ENCODE measurements at places on chromosomes 1 and 21. TPM values are rescaled to one million over a fixed set of nuclear protein-coding genes. Genes with fewer than 3 reads are reported as not detected.

The FHAD1 gene
- 0.18 TPM for total RNA-seq

The CTBS gene
- total RNA-seq, result 28.1 TPM

DNA sequence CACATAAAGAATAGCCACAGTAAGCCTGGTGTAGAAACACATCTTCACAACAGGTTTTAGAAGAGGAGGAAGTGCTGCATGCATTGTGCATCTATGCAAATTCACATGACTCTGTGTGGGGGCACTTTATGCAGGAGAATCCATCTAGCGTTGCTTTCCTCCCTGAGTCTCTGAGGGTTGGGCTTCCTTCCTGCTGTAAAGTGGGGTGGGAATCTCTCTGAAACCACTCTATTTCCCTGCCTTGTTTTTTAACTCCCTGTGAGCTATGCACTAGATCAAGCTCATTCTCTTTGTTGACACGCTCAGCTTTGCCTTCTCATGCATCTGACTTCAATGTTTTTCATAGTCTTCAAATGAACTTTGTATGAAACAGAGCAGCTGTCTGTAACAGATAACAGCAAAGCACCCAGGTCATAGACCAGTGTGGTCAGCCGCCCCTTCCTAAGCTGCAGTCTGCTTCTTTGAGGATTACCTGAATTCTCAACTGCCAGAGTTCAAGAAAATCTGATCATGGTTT is 102.7 kb upstream of the DPH5 start:
- peak; percentile 18 for DNase-seq

GRCh38 chr1:241311056-241311746 is 45.8 kb downstream of the RGS7 start:
- no peak for DNase-seq
